RKO (cell line): ENCODE measurements at places on chromosomes 5 and 9.
A peak's percentile ranks its signal among the peaks of the same experiment; 100 is the strongest.

- DNase-seq, result no peak
Observed at GRCh38 chr5:31682025-31682424, 43.1 kb downstream of the PDZD2 start.

GRCh38 chr5:84729326-84729725 lies 344.6 kb upstream of the EDIL3 start:
- DNase-seq, result no peak

GRCh38 chr9:92725766-92726165 lies 38.9 kb downstream of the BICD2 start:
- no peak for DNase-seq

DNA sequence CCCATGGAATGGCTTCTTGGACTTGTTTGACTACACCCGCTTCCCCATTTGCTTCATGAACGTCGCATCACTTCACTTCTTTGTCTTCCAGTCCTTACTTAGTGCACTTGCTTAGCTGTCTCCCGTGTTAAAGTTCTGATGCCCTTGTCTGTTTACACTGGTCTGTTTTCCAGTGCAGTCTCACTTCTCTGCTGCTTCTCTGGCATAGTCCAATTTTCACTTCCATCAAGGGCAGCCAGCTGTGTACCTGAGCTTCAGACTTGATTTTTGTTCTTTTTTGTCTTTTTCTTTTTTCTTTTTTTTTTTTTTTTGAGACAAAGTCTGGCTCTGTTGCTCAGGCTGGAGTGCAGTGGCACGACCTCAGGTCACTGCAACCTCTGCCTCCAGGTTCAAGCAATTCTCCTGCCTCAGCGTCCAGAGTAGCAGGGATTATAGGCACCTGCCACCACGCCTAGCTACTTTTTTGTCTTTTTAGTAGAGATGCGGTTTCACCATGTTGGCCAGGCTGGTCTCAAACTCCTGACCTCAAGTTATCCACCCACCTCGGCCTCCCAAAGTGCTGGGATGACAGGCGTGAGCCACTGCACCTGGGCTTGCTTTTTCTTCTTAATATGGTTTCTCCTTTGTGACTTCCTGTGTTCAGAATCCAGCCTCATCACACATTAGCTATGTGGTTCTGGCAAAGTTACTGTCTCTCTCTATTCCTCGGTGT lies 75.4 kb downstream of the LRRC70 start:
- no peak for DNase-seq

- DNase-seq, result peak; percentile 51
Observed at GRCh38 chr9:4769321-4770080, 23.2 kb upstream of the RCL1 start.

DNA sequence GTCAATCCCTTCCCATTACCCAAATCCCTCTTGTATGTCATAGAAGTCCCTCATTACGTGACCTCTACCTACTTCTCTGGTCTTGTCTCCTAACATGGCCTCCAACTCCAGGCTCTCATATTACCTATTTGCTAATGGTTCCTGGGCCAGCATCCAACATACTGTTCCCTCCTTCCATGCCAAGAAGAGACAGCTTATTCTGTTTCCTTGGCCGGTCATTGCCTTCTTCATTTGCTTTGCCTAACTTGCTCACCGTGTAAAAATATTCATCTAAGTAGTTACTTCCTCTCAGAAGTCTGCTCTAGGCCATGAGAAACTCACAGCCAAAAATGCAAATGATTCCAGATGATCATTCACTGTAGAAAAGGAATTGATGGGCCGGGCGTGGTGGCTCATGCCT lies 8.9 kb upstream of the IL6ST start:
- DNase-seq, result no peak

- DNase-seq, result peak; percentile 52
Observed at GRCh38 chr5:110441035-110441434, 285.4 kb downstream of the TMEM232 start.

DNA sequence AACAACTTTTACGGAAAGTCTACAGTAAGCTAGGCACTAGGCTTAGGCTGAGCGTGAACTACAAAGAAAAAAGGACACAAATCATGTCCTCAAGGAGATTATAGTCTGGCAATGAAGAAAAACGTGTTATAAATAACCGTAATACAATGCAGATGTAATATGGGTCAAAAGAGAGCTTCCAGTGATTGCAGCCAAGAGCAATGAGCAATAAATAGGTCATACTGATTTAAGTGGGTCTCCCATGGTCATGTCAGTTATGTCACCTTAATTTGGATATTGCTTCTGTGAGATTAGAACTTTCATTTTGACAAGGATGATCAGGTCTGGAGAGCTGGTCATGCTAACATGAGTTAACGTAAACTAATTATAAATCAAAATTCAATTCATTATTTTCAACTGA lies 158.6 kb upstream of the GNA14 start:
- DNase-seq, result no peak

DNA sequence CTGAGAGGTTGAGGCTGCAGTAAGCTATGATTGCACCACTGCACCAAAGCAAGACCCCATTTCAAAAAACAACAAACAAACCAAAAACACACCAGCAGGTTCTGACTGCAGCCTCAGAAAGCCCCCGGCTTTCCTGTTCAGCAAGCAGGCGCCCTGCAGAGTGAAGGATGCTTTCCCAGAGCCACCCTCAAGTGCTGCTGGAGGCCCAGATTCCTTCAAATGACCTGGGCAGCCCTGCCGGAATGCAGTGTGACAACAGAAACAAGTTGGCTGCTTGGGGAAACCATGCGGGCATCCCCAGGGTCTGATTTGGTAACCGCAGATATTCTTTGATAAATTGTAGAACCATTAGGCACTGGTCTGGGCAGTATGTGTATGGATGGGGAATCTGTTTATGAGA lies 35.7 kb upstream of the GNE start:
- DNase-seq, result no peak

DNA sequence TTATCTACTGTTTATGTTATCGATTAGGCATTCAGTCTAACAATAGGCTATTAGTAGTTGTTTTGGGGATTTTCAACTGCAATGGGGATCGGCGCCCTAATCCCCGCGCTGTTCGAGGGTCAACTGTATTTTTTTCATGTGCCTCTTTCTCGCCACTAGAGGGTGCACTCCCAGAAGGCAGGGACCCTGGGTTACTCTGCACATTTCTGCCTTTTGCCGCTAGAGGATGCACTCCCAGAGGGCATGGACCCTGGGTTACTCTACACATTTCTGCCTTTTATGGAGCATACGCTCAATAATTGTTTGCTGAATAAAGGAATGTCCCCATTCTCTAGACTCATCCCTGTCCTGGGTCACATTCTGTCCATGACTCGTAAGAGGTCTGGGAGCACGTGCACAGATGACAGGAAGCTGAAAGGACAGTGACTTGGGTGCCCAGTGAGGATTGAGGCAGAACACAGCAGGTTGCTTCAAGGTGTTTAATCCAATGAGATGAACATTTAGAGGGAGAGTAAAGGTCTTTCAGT lies 27.9 kb upstream of the RECK start:
- DNase-seq, result peak; percentile 55

GRCh38 chr5:21818370-21818720 lies 1034.8 kb downstream of the CDH12 start:
- no peak for DNase-seq

- no peak for DNase-seq
Observed at GRCh38 chr9:20331095-20331685, 291.1 kb downstream of the MLLT3 start.

DNA sequence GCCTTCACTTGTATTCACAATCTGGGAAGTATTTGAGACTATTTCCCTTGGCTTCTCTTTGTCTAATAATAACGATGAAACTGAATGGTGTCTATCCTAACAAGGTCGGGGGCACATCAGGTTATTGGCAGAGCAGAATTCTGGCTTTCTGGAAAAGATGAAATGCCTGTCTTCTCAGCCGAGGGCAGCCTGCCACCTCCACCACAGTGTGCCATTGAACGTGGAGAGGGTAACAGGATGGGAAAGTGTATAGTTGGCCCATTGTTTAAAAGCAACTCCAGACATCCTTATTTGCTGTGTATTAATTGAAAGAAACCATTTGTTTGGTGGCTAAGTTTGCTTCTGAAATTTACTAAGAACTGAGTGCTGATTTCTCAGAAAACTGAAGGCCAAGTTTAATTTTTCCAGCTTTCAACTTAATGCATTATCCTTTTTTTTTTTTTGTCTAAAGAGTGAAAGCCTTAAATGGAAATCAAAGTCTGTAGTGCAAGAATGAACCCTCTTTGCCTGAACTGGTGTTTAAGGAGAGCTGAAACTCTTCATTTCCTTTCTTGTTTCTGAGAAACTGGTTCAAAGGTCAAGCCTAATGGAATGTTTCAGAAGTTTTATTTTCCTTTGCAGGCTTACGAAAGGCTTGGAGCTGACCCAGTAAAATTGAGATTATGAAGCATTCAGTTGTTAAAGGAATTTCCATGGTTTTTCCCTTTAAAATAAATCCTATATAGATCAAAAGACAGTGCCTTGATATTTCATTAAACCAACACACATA lies 563.7 kb upstream of the DAP start:
- DNase-seq, result no peak

DNA sequence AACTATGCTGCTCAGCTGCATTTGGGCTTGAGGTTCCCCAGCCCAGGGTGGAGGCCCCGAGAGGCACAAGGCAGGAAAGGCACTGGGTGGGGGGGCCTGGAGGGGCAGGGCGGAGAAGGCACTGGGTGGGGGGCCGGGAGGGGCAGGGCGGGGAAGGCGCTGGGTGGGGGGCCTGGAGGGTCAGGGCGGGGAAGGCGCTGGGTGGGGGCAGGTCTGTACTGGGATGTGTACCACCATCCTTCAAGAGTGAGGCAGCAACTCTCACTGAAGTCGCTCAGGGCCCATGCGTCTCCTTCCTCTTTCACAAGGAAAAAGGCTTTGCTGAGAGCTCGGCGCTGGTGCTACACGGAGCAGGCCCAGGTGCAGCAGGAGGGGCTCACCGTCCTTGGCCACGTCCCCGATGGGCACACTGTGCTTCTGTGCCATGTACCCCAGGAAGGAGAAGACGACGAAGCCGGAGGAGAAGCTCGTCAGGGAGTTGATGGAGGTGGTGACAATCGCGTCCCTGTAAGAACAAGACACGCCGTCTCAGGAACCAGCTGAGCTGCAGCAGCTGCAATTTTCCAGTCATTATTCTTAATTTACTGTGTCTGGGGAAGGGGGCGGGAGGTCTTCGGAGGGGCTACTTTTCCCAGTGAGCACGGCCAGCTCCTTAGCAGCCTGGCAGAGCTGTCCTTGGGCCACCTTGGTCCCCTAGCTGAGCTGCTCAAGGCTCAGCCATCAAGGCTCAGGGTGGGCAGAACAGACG lies 30.8 kb downstream of the SLC6A3 start:
- DNase-seq, result no peak

DNA sequence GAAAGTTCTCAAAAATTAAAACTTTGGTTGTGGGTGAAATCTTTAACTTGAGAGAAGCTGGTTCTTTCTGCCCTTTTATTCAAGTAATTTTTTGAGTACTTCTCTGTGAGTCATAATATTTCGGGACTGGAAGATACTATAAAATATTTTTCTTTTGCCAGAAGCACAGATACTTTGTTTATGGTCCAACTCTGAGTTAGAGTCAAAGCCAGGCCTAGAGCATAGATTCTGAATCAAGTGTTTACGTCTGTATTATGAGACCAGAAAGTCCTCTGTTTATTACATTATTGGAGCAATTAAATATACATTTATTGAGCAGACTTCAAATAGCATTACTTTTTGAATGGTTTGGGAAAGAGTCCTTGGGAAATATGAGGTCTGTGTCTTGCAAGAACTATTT lies 187.9 kb downstream of the FER start:
- DNase-seq, result no peak

DNA sequence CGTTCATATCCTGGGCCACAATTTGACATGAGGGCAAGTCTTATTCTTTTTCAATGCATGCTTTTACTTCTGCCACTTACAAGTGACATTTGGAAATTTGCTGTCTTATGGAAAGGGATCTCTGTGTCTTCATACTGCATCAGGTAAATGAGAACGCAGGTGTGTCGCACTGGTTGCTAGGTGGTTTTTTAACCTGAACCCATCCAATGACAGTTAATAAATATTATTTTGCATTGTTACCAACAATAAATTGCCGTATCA lies 1.1 kb downstream of the ADAMTS16 start:
- no peak for DNase-seq

GRCh38 chr9:125524583-125525355 lies 182.2 kb downstream of the MAPKAP1 start:
- no peak for DNase-seq

DNA sequence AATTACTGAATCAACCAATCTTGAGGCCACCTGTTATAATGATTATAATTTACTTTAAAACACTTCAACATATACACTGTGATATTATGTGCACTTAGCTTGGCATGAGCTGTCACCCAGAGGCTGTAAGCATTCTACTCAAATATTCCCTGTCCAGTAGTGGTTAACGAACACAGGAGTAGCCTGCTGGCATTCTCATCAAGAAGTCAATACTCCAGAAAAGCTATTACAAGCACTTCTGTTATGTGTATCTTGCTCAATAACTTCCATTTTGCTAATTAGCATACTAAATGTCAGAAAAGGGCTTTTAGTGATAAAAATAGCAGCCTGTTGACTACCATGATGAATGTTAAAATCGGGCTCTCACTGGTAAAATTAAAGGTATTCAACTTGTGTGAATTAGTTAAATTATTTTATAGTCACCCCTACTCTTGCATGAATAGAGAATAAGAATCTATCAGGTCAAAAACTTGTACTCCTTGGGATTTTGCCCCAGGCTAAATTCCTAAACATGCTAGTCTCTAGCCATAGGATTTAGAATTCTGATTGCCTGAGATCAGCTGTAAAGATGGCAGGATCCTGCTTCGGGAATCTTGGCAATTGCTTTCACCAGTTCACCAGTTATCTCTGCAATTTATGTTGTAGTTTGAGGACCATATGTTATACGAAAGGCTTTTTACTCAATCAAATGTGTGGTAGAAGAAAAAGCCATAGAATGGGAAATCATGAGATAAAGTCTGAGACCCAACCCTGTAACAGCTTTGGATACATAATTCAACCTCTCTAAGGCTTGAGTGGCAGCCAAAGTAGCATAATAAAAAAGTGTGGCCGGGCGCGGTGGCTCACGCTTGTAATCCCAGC lies 43.4 kb upstream of the PAM start:
- no peak for DNase-seq

GRCh38 chr9:5455181-5455580 lies 4.8 kb downstream of the CD274 start:
- peak; percentile 99 for DNase-seq

DNA sequence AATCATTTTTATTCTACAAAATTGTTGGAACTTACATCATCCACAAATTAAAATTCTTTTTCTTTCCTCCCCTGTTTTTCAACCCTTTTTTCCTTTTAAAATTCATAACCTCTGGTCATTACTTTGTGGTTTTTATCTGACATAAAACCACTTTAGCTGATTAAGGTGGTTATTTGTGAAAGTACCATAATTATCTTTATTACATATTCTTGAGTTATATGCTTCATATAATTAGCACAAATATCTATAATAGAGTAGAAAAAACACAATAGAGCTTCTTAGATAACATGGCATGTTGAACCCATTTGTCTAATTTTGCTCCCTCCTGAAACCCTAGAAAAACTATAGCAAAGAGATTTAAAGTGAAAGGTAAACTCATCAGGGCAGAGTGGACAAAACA lies 22.9 kb upstream of the PPIC start:
- DNase-seq, result no peak

GRCh38 chr9:73344060-73344459 lies 192.4 kb downstream of the ANXA1 start:
- no peak for DNase-seq
